ENCODE measurements at places on chromosomes 2 and 18. TPM values are rescaled to one million over a fixed set of nuclear protein-coding genes. Genes with fewer than 3 reads are reported as not detected.

CCNT2 gene
- total RNA-seq = 51.4 TPM

DNA sequence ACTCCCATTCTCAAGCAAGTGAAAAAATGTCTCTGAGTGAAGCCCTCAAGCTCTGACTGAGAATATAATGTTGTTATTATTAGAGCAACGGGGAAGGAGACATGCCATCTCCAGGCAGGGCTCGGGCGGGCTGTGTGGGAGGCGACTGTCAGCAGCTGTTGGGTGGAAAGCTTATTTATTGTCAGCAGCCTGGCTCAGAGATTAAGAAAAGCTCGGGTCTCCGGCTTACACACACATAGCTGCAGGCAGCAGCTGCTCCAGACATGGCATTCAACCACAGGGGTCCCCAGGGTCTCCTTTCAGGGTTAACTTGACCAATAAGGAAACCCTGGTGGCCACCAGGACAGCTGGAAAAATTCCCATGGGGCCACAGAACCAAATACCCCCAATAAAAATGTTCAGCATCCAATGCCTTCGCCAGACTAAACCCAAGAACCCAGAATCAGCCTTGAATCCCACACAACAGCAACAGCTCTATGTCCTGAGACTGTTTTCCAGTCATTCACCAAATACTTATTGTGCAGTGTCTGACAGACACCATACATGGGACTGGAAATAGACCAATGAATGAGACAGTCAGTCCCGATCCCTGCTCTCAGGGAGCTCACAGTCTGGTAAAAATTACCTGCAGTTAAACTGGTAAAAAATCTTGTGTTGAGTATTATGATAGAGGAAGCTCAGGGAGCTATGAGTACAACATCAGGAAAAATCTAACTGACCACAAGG lies 70.5 kb upstream of the RTN4 start:
- no peaks in the 10 kb centered on the region for H3K27me3 ChIP-seq
- H3K27ac ChIP-seq = peak overlapping the region; percentile 69
- H3K4me3 ChIP-seq = no peak overlapping the region
- no peak for DNase-seq
- H3K4me1 ChIP-seq = peaks cover 10% of the 10 kb centered on the region

DNA sequence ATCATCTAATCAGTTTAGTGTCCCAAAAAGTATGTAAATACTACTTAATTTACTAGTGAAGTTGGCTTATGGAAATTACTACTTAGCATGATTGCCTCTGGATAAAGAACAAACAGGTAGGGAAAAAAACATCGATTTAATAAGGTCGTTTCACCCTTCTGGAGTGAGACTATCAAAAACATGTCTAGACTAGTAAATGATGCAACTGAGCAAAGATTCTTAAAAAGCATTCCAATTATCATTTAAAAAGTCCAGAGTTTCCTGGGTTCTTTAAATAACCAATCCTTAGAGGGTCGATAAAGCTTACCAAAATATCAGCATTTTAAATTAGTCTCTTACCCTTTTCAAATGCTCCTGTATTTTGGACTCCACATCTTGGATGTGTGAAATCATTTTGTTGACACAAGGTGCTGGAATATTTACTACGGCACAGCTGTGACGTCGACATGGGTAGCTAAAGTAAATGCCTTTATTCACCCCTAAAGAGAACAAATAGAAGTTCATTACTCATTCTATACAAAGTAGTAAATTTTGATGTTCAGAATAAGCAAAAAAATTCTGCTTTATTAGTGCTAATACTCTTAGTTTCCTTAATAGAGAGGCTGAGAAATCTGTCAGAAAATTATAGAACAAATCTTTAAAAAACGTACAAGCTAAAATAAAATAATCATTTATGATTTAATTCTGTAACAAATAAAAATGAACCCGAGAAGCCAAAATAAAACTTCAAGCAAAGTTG lies 70.6 kb downstream of the CCDC178 start:
- no peaks in the 10 kb centered on the region for H3K4me1 ChIP-seq
- no peaks in the 10 kb centered on the region for H3K27me3 ChIP-seq
- no peak for DNase-seq
- no peak overlapping the region for H3K27ac ChIP-seq

GRCh38 chr2:106537047-106537446 lies 49.9 kb downstream of the CD8B2 start:
- no peak for DNase-seq
- H3K27ac ChIP-seq = no peak overlapping the region
- no peak overlapping the region for H3K4me3 ChIP-seq
- no peaks in the 10 kb centered on the region for H3K36me3 ChIP-seq

DNA sequence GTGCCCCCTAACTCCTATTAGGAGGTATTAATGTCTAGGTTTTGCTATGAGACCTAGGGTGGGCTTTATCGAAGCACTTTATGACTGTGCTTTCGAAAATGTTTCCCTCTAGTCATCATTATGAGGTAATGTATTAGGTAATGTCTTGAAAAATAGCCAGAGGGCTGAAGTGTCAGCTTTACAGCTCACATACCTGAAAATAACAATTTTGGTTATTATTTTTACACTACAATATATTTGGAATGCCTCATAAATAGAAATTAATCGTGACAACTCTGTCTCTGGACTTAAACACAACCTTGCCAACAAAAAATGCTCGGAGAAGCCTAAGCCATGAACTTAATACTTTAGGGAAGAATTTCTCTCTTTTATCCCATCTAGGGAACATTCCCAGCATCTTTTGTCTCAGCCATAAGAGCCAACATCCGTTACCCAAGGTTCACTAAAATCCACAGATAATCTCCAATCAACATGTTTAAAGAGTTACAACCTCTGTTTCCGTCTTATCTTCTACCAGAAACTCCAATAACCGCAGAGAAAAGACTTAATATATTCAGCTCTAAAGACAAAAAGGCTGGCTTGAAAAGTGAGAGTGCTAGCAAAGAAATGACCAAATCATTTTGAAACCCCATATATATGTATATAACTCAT lies 130.9 kb upstream of the RND3 start:
- H3K4me1 ChIP-seq = no peaks in the 10 kb centered on the region
- H3K27me3 ChIP-seq = no peaks in the 10 kb centered on the region
- no peaks in the 10 kb centered on the region for H3K36me3 ChIP-seq
- no peak overlapping the region for H3K4me3 ChIP-seq
- no peak overlapping the region for H3K27ac ChIP-seq
- no peak for DNase-seq

All from endodermal cell (in vitro differentiated cells).